T follicular helper cell (primary cell): ENCODE measurements at places on chromosomes 13 and 19.
A peak's percentile ranks its signal among the peaks of the same experiment; 100 is the strongest.

DNA sequence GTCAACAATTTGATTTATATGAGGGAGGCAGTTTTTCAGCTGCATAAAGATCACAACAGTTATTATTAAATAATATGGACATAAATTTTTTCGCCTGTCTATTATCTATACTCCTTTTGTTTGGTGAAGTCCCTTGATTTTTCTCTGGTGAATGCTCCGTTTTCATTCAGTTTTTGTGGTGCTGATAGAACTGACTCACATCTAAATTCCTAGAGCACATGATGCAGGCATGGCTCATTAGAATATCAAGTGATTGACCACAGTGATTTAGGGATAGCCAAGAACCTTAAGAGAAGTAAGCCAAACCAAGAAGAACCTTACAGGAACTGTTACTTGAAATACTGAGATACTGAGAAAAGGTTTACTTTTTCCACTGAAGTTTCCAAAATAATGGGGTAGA, 208.9 kb downstream of the PRR20E start:
- DNase-seq, result no peak

DNA sequence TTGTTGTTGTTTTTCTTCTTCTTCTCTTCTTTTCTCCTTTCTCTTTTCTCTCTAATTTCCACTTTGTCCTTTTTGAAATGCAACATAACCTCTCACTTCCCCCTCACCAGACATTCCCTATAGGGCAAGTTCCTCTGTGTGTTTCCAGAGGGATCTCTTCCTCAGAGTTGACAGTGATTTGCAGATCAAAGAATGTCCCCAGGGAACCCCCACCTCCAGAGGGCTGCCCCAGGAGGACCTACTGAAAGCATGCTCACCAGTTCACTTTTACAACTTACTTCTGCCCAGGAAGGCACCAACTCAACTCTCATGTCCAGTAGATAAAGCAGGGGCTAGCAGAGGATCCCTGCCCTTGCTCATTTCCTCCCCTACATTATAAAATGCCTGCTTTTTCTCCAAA, 1648.0 kb downstream of the PCDH9 start:
- DNase-seq, result no peak

- DNase-seq, result no peak
These were observed 431.1 kb downstream of the EFNB2 start for GRCh38 chr13:106104281-106104901.

DNA sequence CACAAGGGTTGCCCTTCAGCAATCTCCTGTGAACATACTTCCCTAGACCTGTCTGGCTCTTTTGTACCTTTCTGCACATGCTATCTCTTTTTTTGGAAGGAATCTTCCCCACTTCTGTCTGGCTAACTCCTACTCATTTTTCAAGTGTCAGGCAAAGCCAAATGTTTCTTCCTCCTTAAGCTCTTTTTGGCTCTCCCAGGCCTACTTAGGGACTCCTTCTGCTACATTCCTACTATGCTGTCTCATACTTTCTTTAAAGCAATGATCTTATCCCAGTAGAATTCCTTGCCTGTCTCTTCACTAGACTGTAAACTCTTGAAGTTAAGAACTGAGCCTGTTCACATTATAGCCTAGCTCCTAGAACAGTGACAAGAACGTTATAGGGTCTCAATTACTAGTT, 114.9 kb upstream of the WASF3 start:
- DNase-seq, result no peak

DNA sequence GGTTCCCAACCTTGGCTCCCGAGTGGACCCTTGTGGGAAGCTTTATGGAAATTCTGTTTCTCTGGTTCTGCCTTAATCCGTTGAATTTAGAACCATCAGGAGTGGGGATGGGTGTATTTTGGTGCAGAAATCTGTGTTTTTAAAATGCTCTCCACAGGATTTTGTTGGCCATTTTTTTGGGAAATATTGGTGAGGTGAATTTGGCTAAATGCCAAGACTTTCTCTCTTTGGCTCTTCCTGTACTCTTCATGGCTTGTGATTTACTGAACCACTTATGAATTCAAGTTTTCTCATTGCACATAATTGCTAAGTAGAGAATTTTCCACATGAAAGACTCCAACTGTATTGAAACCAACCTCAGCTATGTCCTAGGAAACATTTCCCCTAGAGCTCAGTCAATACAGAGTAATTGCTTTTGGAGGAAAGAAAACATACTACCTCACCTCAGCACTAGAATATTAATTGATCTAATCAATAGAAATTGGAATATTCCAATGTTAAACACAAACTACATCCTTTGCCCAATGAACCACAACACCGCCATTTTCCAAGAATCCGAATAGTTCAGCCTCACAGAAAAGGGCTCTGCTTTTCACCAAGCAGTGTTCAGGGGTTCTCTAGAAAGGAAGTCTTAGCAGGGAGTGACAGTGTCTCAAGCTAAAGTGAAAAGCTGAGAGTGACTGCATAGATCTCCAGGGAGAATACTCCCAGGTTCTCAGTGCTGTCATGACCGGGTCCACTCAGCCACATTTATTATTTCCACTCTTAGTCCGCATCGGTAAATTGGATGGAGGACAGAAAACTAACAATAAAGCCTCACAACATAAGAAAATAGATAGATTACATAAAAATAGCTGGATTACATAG, 60.3 kb downstream of the ERCC5 start:
- no peak for DNase-seq

DNA sequence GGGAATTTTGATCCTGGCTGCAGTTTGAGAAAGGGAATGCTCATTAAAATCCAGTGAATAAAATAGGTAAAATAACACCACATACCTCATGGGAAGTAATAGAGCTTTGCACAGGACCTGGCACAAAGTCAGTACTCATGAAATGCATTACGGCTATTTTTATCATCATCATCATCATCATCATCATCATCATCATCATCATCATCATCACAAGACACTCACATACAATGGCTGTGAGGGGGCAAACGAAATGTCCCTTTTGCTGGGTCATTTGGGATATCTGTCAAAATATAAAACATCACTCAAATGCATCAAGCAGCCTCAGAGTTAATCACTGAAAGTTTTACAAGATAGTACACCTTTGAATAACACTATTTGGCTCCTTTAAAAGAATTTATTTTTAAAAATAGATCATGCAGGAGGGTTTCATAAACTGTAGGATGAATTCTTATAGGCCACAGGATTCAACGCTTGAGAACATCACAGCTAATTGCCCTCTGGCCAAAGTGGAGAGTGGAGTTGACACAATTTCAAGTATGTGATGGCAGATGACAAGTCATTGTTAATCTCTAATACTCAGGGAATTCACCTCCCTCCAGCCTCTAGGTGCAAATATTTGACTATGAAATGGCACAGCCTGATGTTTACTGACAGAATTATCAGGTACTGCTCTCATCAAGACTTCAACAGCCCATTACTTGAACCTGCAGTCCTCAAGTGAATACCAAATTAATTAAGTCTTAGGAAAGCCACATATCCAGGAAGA, 14.2 kb upstream of the ZNF599 start:
- DNase-seq, result no peak

- DNase-seq, result no peak
These were observed 53.8 kb upstream of the RCBTB2 start for GRCh38 chr13:48586591-48587103.

- DNase-seq, result no peak
These were observed 95.6 kb upstream of the HTR2A start for GRCh38 chr13:46992383-46992952.

DNA sequence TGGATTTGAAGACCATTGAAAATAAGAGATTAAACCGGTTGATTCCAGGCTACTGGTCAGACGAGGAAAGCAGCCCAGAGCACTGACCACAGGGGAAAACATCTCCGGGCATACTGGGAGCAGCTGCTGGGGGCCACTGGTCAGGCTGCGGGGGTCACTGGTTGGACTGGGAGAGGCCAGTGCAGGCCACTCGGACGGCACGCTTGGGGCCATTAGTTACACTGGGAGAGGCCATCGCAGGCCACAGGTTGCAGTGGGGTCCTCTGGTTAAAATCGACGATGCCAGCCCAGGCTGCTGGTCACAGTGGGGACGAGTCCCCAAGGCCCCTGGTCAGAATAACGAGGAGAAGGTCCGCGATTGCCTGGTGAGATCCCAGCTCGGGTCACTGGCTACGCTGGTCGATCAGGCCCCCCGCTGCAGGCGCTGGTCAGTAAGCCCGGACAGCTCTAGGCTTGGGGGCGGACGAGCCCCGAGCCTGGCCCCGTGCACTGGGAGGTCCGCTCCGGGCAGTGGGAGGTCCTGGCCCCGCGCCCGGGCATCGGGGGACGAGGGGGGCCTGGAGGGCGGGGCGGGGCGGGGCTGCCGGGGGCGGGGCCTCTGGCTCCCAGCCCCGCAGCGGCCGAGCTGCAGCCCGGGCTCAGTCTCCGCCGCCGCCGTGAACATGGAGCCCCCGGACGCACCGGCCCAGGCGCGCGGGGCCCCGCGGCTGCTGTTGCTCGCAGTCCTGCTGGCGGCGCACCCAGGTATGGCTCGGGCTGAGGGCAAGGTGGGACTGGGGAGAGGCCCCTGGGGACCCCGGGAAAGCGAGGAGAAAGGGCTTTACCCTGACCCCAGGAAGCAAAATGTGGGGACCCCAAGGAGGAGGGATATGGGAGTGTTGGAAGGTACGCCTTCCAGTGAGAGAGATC, at the start of gene BCAM:
Gene BCAM, plus strand, starts transcription at position 641 of the 909 bp plus-strand sequence. Its CDS starts 22 bp downstream, at position 663.
- no peak for DNase-seq

GRCh38 chr13:84574851-84575250, 692.6 kb upstream of the SLITRK1 start:
- no peak for DNase-seq

GRCh38 chr13:104043184-104043583, 977.0 kb upstream of the SLC10A2 start:
- no peak for DNase-seq

DNA sequence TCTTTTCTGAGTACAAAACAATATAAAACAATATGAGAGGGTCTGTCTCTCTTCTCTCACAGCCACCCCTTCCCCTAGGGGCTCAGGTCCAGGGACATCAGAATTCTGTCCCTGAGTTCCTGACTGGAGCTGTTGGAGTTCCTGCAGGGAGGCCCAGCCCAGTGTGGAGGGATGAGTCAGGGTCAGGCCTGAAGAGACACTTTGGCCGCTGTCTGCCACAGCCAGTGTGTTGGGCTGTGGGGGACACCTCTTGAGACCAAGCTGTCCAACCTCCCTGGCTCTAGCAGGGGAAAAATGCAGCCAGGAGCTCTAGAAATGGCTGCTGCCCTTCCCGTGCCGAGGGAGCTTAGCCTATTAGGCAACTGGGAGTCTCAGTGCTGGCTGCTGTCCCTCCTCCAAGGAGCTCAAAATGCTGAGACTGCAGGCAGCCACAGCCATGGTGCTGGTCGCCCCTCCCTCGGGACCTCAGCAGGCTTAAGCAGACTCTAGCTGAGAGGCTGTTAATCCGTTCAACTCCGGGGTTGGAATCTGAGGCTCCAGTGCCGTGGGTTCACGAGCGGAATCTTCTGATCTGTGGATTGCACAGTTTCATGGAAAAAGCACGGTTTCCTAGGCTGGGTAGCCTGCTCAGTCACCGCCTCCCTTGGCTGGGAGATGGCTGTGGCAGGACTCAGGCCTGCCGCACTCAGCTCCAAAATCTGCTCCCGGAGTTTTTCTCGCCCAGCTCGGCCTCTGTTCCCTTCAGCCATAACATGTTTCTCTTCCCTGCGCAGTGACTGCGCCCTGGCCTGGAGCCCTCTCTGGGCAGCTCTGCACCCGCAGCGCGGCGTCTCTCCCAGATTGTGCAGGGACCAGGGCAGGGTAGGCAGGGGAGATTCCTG, 3.8 kb upstream of the ZNF626 start:
- DNase-seq, result no peak

- DNase-seq, result no peak
These were observed 22.3 kb downstream of the PLEKHJ1 start for GRCh38 chr19:2213799-2214198.

- DNase-seq, result no peak
These were observed 139.9 kb upstream of the PCDH9 start for GRCh38 chr13:67369895-67370660.

DNA sequence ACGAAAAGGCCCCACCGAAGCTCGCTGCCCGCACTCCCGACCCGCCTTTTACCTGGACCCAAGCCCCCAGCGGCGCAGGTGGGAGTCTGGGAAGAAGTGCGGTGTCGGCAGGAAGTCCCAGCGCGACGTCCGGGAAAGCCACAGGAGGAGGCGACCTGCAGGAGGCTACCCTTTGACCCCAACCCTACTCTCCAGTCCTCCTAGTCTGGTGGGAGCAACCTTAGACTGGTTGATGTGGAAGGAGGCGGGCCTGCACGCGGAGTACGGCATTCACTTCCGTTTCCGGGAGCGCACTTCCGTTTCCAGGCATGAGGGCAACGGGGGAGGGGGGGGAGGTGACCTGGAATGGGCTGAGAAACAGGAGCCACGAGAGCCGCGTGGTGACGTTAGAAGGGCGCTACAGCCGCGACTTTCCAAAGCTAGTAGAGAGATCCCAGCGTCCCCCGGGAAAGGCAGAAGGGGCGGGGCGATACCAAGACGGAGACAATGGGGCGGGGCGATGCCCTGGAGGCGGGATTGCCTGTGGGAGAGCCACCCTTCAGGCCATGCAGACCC, 28.5 kb downstream of the ZNF266 start:
- peak; percentile 0 for DNase-seq

DNA sequence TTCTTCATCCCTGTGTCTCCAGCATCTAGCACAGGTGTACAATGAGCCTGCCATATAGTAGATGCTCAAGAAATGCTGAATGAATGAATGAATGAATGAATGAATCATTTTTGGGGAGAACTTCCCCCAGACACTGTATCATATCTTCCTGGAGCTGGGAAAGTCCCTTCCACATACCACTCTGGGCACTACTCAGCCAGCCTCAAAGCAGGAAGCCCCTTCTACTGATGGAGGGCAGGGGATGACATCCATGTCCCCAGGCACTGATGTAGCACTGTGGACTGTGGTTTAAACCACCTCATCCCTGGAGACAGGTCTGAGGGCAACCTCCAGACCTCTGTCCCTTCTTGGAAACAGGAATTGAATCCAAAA, 4.8 kb downstream of the GNA15 start:
- DNase-seq, result no peak

DNA sequence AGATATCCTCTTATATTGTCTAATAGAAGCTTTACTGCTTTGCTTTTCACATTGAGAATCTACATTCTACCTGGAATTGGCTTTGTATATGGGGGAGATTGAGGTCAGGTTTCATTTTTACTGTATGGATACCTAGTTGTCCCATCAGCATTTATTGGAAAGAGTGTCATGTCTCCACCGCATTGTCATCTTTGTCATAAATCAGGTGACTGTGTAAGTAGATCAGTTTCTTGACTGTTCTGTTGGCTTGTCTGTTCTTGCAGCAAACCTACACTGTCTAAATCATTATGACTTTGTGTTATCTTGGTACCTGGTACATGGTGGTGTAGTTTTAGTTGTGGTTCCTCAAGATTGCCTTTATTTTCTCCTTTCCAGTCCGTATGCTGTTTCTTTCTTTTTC, 5.8 kb downstream of the URI1 start:
- DNase-seq, result no peak
